ENCODE measurements at places on chromosomes 4 and X.

- peak; percentile 1 for DNase-seq
Measured at GRCh38 chrX:8632924-8633323, 99.0 kb downstream of the ANOS1 start.

GRCh38 chrX:129984111-129984958 is 1.9 kb downstream of the BCORL1 start:
- DNase-seq: peak; percentile 24

DNA sequence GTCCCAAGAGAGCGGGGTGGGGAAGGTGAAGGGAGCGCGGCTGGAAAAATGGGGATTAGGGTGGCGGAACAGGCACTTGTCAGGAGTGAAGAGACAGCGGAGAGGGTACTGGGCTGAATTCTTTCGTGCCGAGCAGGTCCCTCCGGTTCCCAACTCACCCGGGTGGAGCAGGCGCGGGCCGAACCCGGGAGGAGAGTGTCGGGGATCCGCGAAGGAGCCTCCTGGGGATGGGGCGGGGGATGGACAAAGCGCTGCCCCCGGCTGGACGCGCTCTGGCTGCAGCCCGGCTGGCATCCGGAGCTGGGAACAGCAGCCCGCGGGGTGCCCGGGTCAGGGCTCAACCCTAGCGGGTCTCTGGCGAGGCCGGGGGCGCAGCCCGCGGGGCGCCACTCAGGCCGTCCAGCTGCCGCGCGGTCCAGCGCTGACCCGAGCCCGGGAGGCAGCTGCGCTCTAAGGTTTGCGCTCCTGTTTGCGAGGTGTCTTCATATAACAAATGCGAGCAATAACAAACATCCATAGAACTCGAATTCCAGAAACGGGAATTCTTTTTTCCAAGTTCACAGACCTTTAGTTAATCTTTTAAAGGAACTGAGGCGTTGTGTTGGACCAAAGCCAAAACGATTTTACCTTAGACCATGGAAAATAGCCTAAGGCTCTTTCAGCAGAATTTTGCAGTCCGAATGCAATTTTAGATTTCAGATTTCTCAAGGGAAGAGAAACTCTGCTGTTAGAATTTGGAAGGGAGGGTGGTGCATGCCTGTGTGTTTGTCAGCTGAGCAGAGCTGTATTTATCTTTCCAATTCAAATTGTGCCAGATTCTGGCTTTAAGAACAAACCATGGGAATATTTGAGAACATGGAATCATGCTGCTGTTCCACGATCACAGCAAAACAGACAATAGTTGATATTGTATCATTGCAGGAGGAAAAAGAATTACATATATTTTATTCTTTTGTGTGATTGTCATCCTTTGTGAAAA is 744 bp downstream of the NPY5R start:
- DNase-seq: peak; percentile 4

DNA sequence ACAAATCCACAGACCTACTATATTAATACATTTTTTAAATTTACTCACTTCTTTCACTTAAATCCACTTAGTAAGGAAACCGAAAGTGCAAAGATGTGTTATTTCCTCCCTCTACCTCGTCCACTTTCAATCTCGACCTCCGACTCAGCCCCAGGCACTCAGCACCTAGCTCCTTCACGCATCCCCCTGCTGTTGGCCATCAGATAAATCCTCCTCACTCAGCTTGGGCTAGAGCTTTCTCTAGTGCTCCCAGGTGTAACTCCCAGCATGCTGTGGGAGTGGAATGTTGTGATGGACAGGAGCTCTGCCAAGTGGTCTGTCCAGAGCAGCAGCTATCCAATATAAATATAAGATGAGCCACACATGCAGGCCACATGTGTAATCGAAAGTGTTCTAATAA is 26.7 kb upstream of the TEC start:
- no peak for DNase-seq
